ENCODE measurements at places on chromosomes 16 and 17.

DNA sequence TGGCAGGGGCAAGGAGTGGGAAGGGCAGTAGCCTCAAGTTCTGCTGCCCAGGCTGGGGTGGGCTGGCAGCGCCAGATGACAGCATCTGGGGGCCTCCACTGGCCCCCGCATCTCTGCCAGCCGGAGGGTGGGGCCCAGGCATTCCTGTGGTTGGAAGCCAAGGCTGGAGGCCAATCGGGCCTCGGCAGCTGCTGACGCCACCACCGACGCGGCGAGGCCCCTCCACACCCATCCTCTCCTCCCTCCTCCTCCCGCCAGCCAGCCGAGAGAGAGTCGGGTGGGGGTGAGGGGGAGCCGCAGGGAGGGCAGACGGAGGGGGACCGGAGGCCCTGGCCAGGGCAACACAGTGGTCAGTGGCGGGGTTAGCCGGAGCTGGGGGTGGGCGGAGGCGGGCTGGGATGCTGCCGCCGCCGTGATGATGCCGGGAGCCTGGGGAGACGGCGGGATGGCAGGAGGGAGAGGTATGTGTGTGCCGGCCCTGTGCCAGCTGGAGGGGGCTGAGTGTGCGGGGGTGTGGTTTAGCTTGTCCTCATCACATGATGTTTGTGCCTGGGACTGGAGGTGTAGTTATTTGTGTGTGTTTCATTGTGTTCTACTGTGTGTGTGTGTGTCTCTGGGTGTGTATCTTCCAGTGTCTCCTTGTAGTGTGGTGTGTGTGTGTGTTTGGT lies 36.6 kb downstream of the ARHGAP23 start:
- no peak for DNase-seq
- H3K27me3 ChIP-seq, result no peaks in the 10 kb centered on the region
- no peak overlapping the region for H3K27ac ChIP-seq
- no peak overlapping the region for H3K4me3 ChIP-seq
- no peaks in the 10 kb centered on the region for H3K36me3 ChIP-seq

- DNase-seq, result no peak
- H3K4me3 ChIP-seq, result no peak overlapping the region
- peaks cover 8% of the 10 kb centered on the region for H3K27me3 ChIP-seq
- H3K27ac ChIP-seq, result no peak overlapping the region
- H3K36me3 ChIP-seq, result no peaks in the 10 kb centered on the region
Measured at GRCh38 chr17:50262001-50262794, 12.1 kb upstream of the TMEM92 start.

- no peak overlapping the region for H3K27ac ChIP-seq
- peaks cover 25% of the 10 kb centered on the region for H3K4me1 ChIP-seq
- peak; percentile 6 for DNase-seq
- peaks cover 11% of the 10 kb centered on the region for H3K27me3 ChIP-seq
- no peak overlapping the region for H3K4me3 ChIP-seq
Measured at GRCh38 chr17:74690409-74690825, 22.3 kb downstream of the CD300LF start.

DNA sequence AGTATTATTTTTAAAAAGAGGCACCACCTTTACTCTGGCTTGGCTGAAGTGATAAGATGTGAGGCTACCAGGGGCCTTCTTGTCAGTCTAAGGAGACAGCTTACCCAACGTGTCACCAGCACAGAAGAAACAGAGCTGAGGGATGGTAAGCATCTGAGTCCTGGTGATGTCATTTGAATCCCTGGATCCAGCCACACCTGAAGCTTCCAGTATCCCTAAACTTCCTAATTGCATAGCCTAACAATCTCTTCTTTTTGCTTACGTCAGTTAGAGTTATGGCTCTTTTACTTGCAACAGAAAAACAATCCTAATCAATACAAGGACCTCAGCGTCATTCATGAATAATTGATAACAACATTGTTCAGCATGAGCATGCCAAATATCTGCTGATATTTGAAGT lies 436.6 kb downstream of the SHISA9 start:
- no peak overlapping the region for H3K27ac ChIP-seq
- no peak overlapping the region for H3K4me3 ChIP-seq
- no peaks in the 10 kb centered on the region for H3K36me3 ChIP-seq
- H3K27me3 ChIP-seq, result no peaks in the 10 kb centered on the region
- H3K4me1 ChIP-seq, result no peaks in the 10 kb centered on the region
- DNase-seq, result no peak

- DNase-seq, result no peak
- peak overlapping the region; percentile 45 for H3K27ac ChIP-seq
- H3K4me1 ChIP-seq, result peaks cover 3% of the 10 kb centered on the region
- peaks cover 21% of the 10 kb centered on the region for H3K36me3 ChIP-seq
- no peaks in the 10 kb centered on the region for H3K27me3 ChIP-seq
- H3K4me3 ChIP-seq, result no peak overlapping the region
Measured at GRCh38 chr16:3651461-3652372, 2.8 kb upstream of the DNASE1 start.

GRCh38 chr17:4177806-4178205 lies 34.8 kb downstream of the CYB5D2 start:
- H3K27me3 ChIP-seq, result no peaks in the 10 kb centered on the region
- no peak overlapping the region for H3K4me3 ChIP-seq
- peaks cover 75% of the 10 kb centered on the region for H3K36me3 ChIP-seq
- peak overlapping the region; percentile 99 for H3K27ac ChIP-seq
- DNase-seq, result no peak

- peaks cover 41% of the 10 kb centered on the region for H3K4me1 ChIP-seq
- H3K4me3 ChIP-seq, result no peak overlapping the region
- DNase-seq, result no peak
Measured at GRCh38 chr17:55413825-55414489, 7.7 kb downstream of the MMD start.

- no peak overlapping the region for H3K27ac ChIP-seq
- DNase-seq, result no peak
- H3K27me3 ChIP-seq, result no peaks in the 10 kb centered on the region
- H3K4me3 ChIP-seq, result peak overlapping the region; percentile 55
- H3K36me3 ChIP-seq, result no peaks in the 10 kb centered on the region
- peaks cover 5% of the 10 kb centered on the region for H3K4me1 ChIP-seq
Measured at GRCh38 chr17:68771867-68772515, 170.8 kb upstream of the FAM20A start.

DNA sequence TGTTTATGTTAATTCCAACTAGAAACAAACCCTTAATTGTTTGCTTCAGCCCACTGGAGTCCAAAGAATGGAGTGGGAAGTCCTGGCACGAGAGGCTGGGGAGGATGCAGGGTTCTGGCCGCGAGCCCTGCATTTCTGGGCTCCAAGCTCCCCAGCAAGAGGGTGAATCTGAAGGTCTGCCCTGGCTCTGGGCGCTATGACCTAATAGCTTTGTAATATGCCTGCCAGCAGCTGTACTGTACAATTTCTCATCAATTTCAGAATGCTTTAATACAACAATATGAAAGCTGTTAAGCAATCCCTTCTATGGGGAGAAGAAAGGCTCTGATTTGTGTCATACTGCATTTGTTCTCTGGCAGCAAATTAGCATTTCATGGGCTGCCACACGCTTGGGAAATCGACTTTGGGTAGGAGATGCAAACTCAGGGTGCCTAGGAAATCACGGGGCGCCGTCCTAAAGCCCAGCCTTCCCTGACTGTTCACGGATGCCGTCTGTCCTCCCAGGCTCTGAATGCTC lies 43.8 kb downstream of the NDEL1 start:
- no peaks in the 10 kb centered on the region for H3K27me3 ChIP-seq
- peaks cover 50% of the 10 kb centered on the region for H3K36me3 ChIP-seq
- no peak for DNase-seq
- no peaks in the 10 kb centered on the region for H3K4me1 ChIP-seq

- peaks cover 46% of the 10 kb centered on the region for H3K4me1 ChIP-seq
- peak within 1 kb of the TSS; percentile 94 for H3K4me3 ChIP-seq
- DNase-seq, result peak; percentile 71
- H3K27me3 ChIP-seq, result no peaks in the 10 kb centered on the region
- peaks cover 63% of the 10 kb centered on the region for H3K36me3 ChIP-seq
Measured at GRCh38 chr17:63699638-63700527, at the start of gene LIMD2. TSS of gene LIMD2 (minus strand) at chr17:63700125. CDS start at chr17:63699298, 827 bp downstream.

GRCh38 chr17:21686165-21687015 lies 5.9 kb upstream of the KCNJ18 start:
- H3K36me3 ChIP-seq, result no peaks in the 10 kb centered on the region
- H3K27ac ChIP-seq, result no peak overlapping the region
- H3K27me3 ChIP-seq, result no peaks in the 10 kb centered on the region
- no peak overlapping the region for H3K4me3 ChIP-seq
- H3K4me1 ChIP-seq, result no peaks in the 10 kb centered on the region
- DNase-seq, result no peak

GRCh38 chr17:66523378-66524200 lies 221.2 kb downstream of the PRKCA start:
- DNase-seq, result no peak
- no peaks in the 10 kb centered on the region for H3K27me3 ChIP-seq
- H3K36me3 ChIP-seq, result peaks cover 35% of the 10 kb centered on the region
- peaks cover 48% of the 10 kb centered on the region for H3K4me1 ChIP-seq
- H3K27ac ChIP-seq, result no peak overlapping the region

GRCh38 chr16:69324585-69325253 lies 5.7 kb downstream of the PDF start:
- H3K4me1 ChIP-seq, result peaks cover 30% of the 10 kb centered on the region
- no peaks in the 10 kb centered on the region for H3K27me3 ChIP-seq
- no peak overlapping the region for H3K4me3 ChIP-seq
- no peak for DNase-seq
- H3K27ac ChIP-seq, result no peak overlapping the region

- H3K27me3 ChIP-seq, result peaks cover 15% of the 10 kb centered on the region
- peaks cover 11% of the 10 kb centered on the region for H3K4me1 ChIP-seq
- H3K4me3 ChIP-seq, result peak overlapping the region; percentile 88
- peaks cover 4% of the 10 kb centered on the region for H3K36me3 ChIP-seq
- peak; percentile 46 for DNase-seq
Measured at GRCh38 chr17:49851387-49852291, 3.8 kb upstream of the TAC4 start.

GRCh38 chr16:11557801-11558200 lies 28.9 kb downstream of the LITAF start:
- peaks cover 54% of the 10 kb centered on the region for H3K36me3 ChIP-seq
- no peak for DNase-seq
- peak overlapping the region; percentile 85 for H3K27ac ChIP-seq
- H3K27me3 ChIP-seq, result no peaks in the 10 kb centered on the region
- H3K4me1 ChIP-seq, result peaks cover 55% of the 10 kb centered on the region

- H3K27me3 ChIP-seq, result no peaks in the 10 kb centered on the region
- H3K4me1 ChIP-seq, result no peaks in the 10 kb centered on the region
Measured at GRCh38 chr16:3734758-3735221, 17.5 kb upstream of the TRAP1 start.
